Activated naive CD8-positive, alpha-beta T cell treated with anti-CD3 and anti-CD28 coated beads for 36 hours (primary cell): ENCODE measurements at places on chromosomes 12 and 14. TPM values are rescaled to one million over a fixed set of nuclear protein-coding genes. Genes with fewer than 3 reads are reported as not detected.

GRCh38 chr14:24403294-24403998, 4.6 kb downstream of the NYNRIN start:
- DNase-seq: no peak

DNA sequence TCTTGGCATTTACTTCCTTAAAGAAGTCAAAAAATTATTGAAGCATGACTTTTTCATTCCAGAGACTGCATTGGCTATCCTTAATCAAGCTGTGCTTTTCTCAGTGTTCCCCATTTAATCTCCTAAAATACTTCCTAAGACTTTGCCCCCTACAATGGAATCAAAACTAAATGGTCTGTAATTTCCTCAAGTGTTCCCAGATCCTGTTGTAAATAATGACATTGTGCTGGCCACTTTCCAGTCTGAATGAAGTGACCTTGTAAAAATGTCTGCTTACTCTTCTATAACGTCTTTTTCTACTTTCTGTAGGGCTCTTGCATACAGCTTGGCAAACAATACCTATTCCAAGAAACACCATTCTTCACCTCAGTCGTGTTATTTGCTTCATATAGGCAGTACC, 45.3 kb upstream of the MBIP start:
- DNase-seq: no peak

Gene TGM1
- total RNA-seq: 3.3 TPM

Gene SETD1B
- 15.0 TPM for total RNA-seq

Gene AHSA1
- 390 TPM for total RNA-seq
